CD4-positive, alpha-beta T cell treated with Interleukin-6 for 4 hours (primary cell): ENCODE measurements at places on chromosomes 7 and 10.
A peak's percentile ranks its signal among the peaks of the same experiment; 100 is the strongest.

DNA sequence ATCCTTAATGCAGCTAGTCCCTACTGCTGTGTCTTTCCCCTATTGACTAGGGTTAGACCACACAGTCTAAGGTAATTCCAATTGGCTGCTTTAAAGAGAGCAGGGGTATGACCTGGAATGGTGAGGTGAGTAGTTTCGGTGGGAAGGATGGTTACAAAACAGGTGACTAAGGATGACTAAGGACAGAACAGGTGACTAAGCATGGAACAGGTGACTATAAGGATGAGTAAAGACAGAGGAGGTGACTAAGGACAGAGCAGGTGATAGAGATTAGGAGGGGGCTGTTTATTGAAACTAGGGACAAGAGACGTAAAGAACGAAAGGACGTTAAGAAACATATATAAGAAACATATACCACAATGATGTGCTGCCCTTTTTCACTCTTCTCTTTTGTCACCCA lies 145.1 kb upstream of the TMEM106B start:
- no peak for DNase-seq

GRCh38 chr7:151389096-151389767 lies 20.6 kb downstream of the WDR86 start:
- DNase-seq: no peak

GRCh38 chr7:45391618-45392451 lies 182.3 kb upstream of the ADCY1 start:
- DNase-seq: no peak

- peak; percentile 74 for DNase-seq
Measured at GRCh38 chr10:100518761-100519241, 860 bp downstream of the SEC31B start.

- no peak for DNase-seq
Measured at GRCh38 chr7:55206235-55207029, 158.7 kb upstream of the LANCL2 start.

- DNase-seq: no peak
Measured at GRCh38 chr10:22058201-22058600, 54.7 kb upstream of the DNAJC1 start.

GRCh38 chr10:4568086-4568485 lies 257.9 kb upstream of the AKR1E2 start:
- DNase-seq: no peak

DNA sequence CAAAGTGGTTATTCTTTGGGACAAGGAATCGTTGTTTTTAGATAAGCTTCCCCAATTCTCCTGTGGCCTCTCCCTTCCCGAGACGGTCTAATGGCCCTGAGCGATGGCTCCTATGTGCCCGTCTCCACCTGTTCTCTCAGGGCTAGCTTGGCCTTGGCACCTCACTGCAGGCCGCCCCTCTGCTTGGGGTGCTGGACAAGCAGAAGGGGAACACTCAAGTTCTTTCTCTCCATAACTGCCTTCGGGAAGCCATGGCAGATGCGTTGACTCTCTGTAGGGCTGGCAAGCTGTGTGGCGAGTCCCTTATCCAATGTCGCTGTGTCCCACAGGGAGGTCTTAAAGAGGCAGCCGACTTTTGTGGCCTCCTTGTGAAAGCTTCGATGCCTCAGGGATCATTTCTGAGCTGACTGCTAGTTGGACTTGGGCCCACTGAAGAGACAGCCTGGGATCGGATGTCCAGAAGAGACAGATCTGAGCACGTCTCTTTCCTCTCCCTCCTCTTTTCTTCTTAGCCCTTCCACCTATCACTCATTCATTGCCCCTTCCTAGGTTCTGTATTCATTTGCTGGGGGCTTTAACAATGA lies 70.8 kb downstream of the GRK5 start:
- DNase-seq: no peak

GRCh38 chr7:86975449-86975848 lies 84.0 kb downstream of the ELAPOR2 start:
- DNase-seq: no peak

DNA sequence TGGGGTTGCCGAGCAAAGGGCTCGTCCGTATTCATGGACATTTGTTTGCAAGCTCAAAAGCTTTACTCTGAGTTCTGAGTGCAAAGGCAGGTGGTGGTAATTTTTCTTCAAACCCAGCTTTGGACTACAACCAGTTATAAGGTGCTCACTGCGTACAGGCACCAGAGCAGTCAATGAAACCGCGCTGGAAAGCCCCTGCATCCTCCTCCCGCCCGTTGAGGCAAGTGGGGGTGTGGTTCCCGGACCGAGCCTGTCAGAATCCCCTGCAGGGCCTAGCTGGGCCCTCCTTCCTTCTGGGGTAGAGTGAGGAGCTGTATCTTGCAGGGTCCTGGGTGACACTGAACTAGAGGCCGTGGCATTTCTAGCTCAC lies 22.3 kb downstream of the AMZ1 start:
- DNase-seq: peak; percentile 57

- no peak for DNase-seq
Measured at GRCh38 chr7:94556028-94556427, 46.4 kb downstream of the CASD1 start.

DNA sequence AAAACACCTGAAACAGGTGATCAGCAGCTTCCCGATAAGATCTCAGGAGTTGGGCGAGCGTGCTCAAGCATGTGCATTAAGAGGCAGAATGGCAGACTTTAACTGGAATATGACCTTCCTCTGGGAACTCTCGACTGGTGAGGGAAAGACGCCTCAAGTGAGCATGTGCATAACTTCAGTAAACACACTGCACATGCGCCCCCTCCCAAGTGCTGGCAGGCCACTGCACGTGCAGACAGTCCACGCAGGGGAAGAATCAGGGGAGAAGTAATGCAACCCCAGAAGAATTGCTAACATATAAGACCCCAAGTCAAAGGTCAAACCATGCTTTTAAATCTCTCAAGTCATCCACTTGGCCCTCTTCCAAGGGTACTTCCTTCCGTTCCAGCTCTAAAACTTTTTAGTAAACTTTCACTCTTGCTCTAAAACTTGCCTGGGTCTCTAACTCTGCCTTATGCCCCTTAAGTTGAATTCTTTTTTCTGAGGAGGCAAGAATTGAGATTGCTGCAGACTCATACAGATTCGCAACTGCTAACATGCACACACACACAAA lies 541.0 kb downstream of the TNS3 start:
- DNase-seq: no peak

- no peak for DNase-seq
Measured at GRCh38 chr7:115749924-115750323, 280.6 kb downstream of the TFEC start.

DNA sequence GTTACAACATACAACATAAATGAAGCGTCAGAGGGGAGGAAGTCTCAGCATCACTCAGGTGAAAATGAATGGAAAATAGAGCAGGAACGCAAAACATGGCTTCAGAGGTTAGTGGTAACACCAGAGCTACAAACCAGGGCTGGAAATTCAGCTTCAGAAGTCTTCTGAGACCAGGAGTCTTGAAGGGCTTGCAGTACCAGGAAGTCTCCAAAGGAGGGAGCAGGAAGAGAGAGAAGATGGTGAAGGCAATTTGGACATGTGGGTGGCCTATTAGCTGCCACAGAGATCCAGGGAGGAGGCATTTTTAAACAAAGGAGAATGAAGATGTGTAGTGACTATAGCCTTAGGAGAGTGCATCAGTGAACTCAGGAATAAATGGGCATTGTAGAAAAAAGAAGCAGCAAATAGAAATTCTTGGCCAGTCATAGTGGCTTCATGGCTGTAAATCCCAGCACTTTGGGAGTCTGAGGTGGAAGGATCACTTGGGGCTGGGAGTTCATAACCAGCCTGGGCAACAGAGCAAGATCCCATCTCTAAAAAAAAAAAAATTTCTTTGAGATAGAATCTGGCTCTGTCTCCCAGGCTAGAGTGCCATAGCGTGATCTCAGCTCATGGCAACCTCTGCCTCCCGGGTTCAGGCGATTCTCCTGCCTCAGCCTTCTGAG lies 9.3 kb upstream of the TET1 start:
- peak; percentile 34 for DNase-seq

- no peak for DNase-seq
Measured at GRCh38 chr7:39827571-39827970, 122.5 kb upstream of the CDK13 start.

GRCh38 chr10:61001731-61002122 lies 57.7 kb upstream of the RHOBTB1 start:
- no peak for DNase-seq

DNA sequence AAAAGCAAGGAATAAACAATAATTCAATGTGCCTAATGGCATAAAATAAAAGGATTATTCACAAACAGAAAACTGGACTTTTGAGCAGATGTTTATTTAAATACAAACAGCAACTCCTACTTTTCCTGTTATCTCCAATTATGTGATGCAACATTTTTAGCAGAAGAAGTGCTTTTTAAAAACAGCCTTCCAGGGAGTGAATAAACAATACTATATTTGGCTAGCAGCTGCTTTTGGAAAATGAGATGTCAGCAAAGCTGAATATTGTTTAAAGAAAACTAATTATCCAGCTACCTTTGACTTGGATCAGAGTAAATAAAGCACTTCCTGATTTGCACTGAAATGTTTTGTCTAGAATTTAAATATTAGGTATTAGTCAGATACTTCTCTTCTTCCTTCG lies 23.2 kb downstream of the CDK1 start:
- DNase-seq: no peak

- no peak for DNase-seq
Measured at GRCh38 chr7:98210513-98211220, 572 bp upstream of the BHLHA15 start.

DNA sequence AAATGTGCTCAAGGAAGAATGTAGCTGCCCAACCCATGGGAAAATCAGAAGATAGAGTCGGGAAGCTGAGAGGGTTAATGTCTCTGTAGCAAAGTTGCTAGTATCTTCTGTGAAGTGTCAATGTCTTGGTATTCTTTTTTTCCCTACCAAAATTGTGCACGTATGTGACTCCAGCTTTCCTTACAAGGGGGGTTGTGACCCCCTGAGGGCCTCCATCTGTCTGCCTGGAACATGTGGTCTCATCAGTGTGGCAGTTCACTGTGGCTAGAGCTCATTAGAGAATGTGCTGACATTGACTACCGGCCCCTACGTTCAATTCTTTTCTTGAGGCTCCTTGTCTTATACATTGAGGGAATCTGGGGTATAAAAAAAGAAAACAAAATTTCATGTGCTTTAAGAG lies 725.2 kb upstream of the CELF2 start:
- DNase-seq: no peak

GRCh38 chr10:132460691-132461090 lies 63.7 kb downstream of the PWWP2B start:
- DNase-seq: no peak

DNA sequence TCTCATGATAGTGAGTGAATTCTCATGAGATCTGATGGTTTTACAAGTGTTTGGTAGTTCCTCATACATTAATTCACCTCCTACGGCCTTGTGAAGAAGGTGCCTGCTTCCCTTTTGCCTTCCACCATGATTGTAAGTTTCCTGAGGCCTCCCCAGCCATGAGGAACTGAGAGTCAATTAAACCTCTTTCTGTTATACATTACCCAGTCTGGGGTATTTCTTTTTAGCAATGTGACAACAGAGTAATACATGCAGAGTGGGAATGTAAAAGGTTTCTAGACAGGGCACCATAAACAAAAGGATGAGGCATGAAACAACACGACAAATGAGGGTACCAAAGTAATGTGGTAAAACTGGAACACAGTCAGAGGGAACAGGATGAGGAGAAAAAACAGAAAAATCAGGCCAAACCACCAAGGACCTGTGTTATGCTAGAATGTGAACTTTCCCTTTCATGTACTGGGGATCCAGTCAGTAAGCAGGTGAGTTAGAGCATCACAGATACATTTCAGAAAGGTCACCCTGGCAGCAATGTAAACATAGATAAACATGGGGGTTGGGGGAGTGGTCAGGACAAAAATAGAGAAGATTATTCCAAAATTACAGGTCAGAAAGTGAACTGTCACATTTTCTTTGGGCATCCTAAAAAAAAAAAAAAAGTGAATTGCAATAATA lies 31.9 kb downstream of the ANKRD26 start:
- DNase-seq: no peak

DNA sequence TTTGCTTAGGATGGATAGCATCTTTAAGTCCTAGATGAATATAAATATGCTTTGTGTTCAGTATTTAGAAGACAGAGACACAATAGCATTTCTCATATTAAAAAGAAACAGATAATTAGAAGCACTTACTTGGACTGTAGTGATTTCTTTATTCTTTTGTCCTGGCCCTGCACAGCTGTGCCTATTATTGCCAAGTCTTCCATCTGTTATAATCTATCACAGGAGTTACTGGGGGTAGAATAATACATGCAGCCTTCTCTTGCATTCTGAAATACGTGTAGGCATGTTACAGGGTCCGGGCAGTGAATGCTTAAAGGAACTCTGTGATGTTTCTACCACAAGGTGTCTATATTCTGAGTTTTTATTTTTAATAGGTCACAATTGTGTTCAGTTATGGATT lies 461.5 kb upstream of the COBL start:
- DNase-seq: no peak
